ENCODE measurements at places on chromosomes 16 and 17.
A peak's percentile ranks its signal among the peaks of the same experiment; 100 is the strongest.

DNA sequence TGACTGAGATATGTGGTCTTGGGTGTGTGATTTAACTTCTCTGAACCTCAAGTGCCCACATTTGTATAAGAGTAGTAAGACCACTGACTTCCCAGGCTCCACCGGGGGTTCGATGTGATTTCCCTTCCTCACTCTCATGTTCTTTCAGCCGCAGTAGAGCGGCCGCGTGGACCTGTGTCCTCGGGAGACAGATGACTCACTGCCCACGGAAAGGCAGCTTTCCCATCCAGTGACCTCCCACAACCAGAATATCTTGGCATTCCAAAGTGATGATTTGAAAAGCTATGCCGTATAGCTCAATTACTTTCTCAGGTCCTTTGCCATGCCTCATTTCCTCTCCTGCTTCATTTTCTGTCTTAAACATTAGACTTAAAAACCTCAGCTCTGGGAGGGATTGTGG is 73.6 kb downstream of the IL21R start:
- DNase-seq, result no peak

- DNase-seq, result no peak
Measured at GRCh38 chr16:11290102-11290893, 9.2 kb upstream of the PRM1 start.

DNA sequence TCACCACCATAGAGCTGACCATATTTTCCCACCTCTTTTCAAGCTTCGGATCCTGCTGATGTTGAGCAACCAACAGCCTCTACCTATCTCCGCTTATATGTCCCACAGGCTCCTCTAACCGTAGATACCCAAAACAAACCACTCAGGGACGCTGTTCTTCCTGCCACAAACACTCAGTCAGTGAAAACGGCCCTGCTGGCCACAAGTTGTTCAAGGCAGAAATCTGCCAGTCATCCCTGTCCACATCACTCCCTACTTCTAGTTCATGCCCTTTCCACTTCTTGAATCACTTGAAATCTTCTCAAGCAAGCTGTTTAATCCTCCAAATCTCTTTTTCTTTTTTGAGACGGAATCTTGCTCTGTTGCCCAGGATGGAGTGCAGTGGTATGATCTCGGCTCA is 7.9 kb downstream of the RABEP2 start:
- no peak for DNase-seq

DNA sequence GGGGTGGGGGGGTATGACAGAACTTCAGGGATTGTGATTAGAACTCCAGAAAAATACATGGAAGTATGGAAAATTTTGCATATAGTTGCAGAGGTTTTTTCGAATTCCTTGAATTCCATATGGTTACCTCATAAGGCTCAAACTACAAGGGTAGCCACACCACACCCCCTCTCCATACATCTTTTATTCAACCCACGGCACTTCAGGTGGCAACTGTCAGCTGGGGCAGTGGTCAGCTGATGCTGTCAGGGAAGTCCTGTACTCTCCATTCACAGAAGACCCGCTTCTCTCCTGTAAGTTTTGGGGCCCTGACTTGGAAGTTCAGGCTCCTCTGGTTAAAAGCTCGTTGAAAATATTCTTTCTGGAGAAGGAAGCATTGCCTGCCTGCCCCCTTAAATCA is 57.5 kb upstream of the CLEC19A start:
- no peak for DNase-seq

DNA sequence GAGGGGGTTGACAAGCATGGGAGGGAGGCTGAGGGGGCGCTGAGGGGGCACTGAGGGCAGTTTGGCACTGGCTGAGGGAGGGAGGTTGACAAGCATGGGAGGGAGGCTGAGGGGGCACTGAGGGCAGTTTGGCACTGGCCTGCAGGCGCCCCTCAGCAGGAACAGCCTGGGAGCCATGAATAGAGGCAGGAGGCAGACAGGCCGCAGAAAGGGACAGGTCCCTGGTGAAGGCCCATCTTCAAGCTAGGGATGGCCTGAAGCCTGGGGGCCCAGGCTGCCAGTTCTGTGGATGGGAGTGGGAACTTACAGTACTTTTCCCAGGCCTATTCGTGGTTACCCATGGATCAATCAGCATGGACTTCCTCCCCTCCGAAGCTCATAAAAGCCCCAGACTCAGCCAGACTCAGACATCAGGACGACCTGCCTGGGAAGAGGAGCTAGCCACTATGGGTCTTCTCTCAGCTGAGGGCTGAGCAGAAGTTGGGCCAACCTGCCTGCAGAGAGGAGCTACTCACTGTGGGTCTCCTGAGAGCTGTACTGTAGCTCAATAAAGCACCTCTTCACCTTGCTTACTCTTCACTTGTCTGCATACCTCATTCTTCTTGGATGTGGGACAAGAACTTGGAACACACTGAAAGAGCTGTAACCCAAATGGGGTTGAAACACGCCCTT is 72.8 kb upstream of the BRD7 start:
- DNase-seq, result no peak

DNA sequence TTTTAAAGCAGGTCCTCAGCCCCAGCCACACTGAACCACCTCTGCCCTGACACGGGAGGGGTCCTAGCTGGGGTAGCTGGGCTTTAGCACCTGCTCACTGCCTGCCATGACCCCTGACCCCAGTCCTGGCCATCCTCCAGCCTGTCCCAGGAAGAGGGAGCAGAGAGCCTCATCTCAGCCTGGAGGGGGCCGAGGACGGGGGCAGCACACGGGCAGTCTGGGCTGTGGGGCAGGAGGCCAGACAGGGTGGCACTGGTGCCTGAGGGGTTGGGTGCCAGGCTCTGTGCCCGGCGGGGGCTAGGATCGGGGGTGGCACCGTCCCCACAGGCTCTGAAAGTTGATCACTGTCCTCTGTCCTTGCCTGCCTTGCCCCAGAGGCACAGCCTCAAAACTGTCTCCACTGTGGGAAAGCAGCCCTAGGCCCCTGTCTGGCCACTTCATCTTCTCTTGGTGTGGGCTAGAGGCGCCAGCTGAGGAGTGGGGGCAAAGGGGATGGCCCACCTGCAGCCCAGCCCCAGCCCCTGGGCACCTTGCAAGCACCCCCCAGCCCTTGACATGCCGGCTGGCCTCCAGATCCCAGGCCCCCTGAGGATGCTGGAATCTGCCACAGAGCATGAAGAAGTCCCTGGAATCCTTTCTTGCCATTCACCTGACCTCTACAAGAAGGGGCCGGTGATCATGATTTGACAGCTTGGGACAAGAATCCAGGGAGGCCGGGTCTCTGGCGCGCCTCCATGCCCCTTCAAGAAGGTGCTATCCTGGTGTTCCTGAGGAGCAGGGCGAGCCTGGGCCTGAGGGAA is 15.7 kb downstream of the ENDOV start:
- DNase-seq, result no peak

DNA sequence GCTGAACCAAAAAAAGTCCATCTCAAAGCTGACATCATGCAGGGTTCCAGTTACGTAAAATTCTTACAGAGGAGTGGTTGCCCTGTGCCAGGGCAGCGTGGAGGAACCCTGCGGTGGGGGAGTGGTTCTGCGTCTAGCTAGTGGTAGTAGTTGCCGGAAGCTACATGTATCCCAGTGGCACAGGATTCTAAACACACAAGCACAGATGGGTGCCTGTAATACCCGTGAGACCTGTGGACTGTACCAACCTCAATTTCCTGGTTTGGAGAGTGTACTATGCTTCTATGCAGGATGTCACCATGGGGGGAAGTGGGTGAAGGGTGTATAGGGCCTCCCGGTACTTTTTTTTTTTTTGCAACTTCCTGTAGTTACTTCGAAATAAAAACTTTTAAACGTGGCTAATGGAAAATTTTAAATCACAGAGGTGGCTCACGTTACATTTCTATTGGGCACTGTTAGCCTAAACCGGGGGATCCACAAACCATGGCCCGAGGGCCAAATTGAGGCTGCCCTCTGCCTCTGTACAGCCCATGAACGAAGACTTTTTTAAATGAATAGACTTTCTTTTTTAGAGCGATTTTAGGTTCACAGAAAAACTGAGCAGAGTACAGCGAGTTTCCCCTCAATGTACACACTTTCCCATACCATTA is 38.5 kb downstream of the TBC1D16 start:
- DNase-seq, result peak; percentile 89

- no peak for DNase-seq
Measured at GRCh38 chr17:68459037-68459639, 1.8 kb upstream of the WIPI1 start.

DNA sequence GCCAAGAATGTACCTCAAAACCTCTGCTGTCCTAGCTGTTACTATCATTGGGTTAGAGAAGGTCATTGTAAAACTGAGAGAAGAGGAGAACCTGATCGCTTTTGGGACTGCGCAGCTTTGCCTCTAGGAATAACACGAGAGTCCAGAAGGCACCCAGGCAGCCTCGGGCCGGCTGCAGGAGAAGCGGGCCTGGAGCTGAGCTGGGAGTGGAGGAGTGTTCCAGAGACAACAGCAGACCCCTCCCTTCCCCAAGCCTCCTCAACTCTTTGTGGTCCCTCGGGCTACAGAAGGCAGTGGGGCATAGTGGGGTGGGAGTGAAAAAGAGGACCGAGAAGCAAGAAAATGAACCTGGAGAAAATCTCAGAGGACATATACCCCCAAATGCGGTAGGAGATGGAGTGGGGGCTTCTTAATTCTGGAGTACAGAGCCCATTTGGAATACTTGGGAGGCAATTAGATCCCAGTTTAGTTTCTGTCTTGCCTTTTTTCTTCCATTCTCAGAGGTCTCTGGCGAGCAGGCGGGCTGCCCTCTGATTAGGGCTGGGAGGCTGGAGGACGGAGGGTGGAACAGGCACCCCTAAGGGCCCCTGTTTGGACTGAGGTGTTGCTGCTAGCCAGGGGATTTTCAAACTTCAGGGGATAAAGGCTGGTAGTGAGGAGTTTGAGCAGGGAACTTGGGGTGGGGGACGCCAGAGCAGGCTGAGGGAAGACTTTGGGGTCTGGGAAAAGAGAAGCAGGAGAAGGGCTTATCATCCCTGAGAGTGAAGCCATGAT is 13.3 kb upstream of the HOXB2 start:
- DNase-seq, result no peak

DNA sequence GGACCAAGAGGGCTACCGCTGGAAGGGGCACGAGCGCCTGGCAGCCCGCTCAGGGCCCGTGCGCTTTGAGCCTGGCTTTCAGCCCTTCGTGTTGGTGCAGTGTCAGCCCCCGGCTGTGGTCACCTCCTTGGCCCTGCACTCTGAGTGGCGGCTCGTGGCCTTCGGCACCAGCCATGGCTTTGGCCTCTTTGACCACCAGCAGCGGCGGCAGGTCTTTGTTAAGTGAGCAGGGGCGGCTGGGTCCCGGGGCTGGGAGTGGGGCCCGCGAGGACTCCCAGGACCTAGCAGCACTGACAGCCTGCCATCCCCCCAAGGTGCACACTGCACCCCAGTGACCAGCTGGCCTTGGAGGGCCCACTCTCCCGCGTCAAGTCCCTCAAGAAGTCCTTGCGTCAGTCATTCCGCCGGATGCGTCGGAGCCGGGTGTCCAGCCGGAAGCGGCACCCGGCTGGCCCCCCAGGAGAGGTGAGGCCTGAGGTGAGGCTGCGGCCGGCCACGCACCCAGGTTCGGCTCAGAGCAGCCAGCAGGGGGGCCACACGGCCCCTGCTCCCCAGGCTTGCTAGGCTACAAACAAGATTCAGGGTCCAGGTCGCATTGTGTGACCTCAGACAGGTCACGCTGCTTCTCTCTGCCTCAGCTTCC is 17.4 kb upstream of the MYO15B start:
- no peak for DNase-seq
